ENCODE measurements at places on chromosomes 16 and 17.

GRCh38 chr17:73874008-73874720 is 229.9 kb upstream of the SDK2 start:
- peak; percentile 4 for DNase-seq

GRCh38 chr16:56263711-56264608 is 72.7 kb downstream of the GNAO1 start:
- DNase-seq = no peak

DNA sequence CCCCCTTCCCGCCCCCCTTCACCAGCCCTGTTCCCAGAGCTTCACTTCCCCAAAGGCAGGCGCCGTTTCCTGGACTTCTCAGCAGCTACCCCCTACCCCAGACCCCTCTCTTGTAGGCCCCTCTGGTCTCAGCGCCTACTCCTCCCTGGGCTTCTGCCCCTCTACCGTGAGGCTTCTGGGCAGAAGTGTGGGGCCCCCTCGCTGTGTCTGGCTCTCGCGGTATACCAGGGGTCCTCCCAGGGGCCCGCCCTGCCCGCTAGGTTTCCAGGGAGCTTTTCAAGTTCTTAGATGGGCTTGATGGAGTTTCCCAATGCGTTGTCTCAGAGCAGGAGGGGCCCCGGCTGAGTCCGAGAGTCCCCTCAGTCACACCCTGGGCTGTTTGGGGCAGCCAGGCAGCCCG is 247.1 kb downstream of the SEC14L1 start:
- DNase-seq = no peak

- no peak for DNase-seq
These were observed 8.6 kb upstream of the MLYCD start for GRCh38 chr16:83890359-83890758.

- no peak for DNase-seq
These were observed 477.4 kb downstream of the SLC39A11 start for GRCh38 chr17:72614871-72615626.

- DNase-seq = no peak
These were observed 15.2 kb downstream of the ZFHX3 start for GRCh38 chr16:73032541-73033270.

DNA sequence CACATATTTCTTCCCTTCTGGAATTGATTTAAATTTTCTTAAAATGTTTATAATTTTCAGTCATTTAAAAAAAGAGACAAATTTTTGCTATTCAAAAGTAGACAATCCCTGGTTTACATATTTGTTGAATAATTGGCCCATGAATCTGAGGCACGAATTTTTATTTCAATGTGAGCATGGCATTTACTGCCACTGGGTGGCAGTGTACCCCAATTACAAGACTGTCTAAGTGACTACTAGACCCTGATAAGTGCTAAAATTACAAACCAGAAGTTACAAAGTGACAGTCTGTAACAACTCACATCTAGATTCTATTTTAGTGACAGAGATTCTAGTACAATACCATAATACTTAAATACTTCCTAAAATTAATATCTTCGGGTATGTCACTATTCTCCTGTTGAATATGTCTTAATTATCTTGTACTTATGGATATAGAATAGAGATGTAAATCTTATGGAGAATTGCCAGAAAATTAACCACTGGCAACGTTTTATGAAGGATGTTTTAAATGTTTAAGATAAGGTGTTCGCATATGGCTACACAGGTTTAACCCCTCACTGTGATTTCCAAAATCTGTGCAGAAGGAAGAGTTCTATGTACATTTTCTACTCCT is 235.8 kb downstream of the MAP2K4 start:
- peak; percentile 14 for DNase-seq

DNA sequence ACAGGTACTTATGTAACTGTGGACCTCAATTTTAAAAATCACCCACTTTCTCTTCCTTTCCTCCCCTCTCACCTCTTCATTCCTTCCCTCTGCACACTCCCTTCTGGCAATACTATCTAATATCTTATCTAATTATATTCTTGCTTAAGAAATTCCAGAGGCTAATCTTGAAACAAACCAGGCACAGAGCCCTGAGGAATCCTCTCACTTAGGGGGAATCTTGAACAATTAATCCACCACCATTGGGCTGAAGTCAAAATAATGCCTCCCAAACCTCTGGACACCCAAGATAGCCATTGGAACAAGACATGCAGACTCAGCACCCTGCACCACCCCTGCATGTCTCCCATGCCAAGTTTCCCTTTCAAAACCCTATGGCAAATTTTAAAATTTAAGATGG is 1.0 kb upstream of the KRTAP4-6 start:
- DNase-seq = no peak

GRCh38 chr16:17177242-17177958 is 293.4 kb downstream of the XYLT1 start:
- no peak for DNase-seq

DNA sequence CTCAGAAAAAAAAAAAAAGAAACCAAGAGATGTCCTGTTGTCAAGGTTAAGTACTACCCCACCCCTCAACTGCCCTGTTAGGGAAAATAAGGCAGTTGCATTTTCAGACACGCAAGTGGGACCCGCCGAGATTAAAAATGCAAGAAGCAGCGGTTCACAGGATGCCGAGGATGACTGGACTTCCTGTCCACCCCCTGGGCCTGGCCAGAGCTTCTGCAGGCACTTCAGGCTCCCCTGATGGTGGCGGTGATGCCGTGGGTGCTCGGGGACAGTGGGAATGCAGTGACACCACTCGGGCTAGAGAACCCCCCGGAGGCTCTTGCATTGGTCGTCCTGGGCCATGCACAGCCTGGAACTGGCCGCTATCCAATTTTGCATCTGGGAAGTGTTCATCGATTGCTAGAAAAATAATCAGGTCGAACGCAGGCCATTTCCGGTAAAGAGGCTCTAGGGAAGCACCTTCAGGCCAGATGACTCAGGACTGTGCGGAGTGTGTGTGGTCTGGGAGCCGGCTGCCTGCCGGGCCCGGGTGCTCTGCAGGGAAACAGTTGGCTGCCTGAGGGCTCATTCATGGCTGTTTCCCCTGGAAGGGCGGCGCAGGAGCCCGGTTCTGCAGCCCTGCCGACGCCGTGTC is 13.4 kb upstream of the CRISPLD2 start:
- DNase-seq = no peak

GRCh38 chr16:28865722-28866453 is 2.2 kb downstream of the SH2B1 start:
- DNase-seq = no peak
